ENCODE measurements at places on chromosomes 1 and 21. TPM values are rescaled to one million over a fixed set of nuclear protein-coding genes. Genes with fewer than 3 reads are reported as not detected.

Gene TNFRSF18
- total RNA-seq = 231 TPM

Gene AK4
- 109 TPM for total RNA-seq

Gene TMED5
- total RNA-seq = 58.6 TPM

Gene ARHGEF10L
- total RNA-seq = 0.05 TPM

Gene USH2A
- total RNA-seq = not detected

Gene CNIH4
- total RNA-seq = 60.7 TPM

Gene KMO
- total RNA-seq = 0.05 TPM

Gene PCP4L1
- total RNA-seq = not detected

Gene C8A
- total RNA-seq = not detected

Gene FAM3B
- not detected for total RNA-seq

Gene C1orf210
- total RNA-seq = not detected
